ENCODE measurements at places on chromosomes 3 and 15.

- DNase-seq: no peak
These were observed 616.7 kb upstream of the SUCLG2 start for GRCh38 chr3:68271145-68271544.

DNA sequence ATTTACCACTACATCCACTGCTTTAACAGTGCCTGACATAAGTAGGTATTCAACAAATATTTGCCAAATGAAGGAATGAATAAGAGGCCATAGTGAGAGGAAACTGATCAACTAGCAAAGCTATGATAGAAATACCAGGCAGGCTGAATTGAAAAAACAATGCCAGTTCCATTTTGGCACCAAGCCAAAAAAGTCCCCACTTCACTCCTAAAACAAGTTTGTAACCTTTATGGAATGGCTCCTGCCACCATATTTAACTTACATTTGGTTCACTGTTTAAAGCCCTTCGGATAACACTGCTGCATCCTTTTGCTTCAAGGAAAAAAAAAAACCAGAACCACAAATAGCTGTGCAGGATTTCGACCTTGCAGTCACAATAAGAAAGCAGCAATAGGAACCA is 166.1 kb downstream of the FRMD5 start:
- DNase-seq: no peak

DNA sequence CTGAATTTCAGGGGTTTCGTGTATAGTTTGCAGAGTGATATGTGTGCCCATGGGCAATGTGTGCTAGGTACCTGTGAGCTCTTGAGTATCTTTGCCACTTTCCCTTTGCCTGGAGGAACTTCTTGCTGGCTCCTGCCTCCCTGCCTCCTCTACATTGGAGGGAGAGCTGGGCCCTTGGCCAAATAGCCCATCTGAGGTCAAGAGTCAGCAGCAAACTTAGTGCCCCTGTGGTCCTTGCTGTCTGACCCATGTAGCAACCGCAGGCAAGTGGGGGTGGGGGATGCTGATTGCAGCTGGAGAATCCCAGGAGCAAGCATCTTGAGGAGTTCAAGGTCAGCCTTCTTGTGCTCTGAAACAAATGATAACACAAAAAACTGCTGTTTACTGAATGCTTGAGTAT is 5.4 kb upstream of the TBC1D21 start:
- DNase-seq: no peak

DNA sequence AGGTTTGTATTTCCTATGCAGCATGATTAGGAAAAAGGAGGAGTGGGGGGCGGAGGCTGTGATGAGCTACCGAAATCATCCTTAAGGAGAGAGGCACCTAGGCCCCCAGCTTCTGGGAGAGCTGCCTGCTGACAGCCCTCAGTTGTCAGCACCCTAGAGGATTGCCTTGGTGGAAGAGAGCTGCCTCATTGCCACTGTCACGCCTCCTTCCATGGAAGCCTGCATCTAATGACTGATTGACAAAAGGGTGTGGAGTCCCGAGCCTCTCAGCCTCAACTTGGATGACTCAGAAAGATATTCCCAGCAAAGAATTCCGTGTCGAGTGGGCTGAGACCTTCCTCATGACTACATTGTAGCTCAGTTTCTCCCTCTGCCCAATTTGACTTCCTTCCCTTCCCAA is 320.4 kb upstream of the PROK2 start:
- no peak for DNase-seq
